Activated T-helper 17 cell treated with anti-CD3 and anti-CD28 coated beads, Interleukin-2, amount 50 U/mL, for 72 hours (primary cell): ENCODE measurements at places on chromosomes 7 and 10. TPM values are rescaled to one million over a fixed set of nuclear protein-coding genes. Genes with fewer than 3 reads are reported as not detected.

DNA sequence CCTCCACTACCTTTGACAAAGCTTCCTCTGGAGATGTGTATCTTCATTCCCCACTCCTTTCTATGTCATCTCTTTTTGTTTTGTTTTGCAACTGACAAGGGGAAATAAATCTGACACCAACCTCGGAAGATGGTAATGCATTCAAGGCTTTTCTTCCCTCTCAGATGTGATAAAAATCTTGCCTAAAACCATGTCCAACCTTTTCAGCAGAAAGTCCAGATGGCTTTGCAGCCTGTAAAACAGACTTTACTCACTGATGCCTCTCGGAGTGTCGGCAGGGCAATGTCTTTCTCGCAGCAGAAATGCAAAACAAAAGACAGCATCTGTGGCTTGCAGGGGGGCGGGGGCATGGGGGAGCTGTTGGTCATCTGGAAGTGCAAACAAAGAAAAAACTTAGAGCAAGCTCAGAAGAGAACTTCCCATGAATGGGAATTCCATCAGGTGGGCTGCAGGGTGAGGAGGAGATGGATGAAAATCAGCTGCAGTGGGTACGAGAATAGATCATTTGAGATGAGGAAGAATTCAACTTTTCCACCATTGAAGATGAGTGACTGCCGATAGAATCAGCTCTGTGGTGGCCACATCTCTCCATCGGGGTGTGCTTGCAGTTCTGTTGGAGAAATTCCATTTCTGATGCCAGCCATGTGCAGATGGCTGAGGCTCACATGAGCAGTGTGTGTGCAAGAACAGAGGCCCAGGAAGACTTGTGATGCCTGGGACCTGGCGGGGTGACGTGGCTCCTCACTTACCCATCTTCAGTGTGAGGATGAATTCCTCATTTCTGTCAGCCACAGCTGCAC is 237.7 kb downstream of the WDR37 start:
- no peak for ATAC-seq

- ATAC-seq, result no peak
Observed at GRCh38 chr10:12617191-12618175, 268.1 kb downstream of the CAMK1D start.

CEP41 gene
- total RNA-seq, result 8.3 TPM

PCBD1 gene
- total RNA-seq, result 47.4 TPM

GRCh38 chr7:73718438-73718881 is 1.0 kb downstream of the STX1A start:
- ATAC-seq, result peak; percentile 5

DNA sequence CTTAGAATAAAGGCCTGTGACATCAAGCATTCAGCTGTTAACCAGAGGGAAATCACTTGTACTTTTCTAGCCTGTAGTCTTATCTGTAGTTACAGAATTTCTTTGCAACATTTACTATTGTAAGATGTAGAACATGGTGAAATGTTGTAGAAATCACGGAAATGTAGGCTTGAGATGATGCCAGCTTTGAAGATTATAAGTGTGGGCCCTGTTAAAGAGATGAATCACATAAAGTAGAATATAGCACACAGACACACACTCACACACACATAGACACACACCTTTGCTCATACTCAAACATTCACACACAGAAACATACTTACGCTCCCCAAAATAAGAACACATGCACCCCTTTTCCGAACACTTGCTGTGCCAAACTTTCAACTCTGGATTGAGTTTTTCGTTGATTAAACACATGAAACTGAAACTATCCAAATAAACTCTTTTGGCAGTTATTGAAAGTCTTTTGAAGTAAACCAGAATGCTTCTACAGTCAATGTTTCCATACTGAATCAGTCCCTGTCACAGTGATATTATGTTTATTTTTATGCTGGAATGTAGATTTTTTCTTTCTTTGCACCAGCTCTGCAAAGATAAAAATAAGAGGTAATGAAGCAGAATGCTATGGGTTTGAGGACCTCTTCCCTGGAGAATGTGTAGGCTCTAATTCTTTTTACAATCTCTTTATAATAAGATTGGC is 230.3 kb upstream of the MEOX2 start:
- ATAC-seq, result no peak

- ATAC-seq, result no peak
Observed at GRCh38 chr10:60496181-60496580, 106.5 kb upstream of the ANK3 start.

OPN4 gene
- total RNA-seq, result not detected

- ATAC-seq, result no peak
Observed at GRCh38 chr10:112953174-112954159, 3.4 kb downstream of the TCF7L2 start.

DNA sequence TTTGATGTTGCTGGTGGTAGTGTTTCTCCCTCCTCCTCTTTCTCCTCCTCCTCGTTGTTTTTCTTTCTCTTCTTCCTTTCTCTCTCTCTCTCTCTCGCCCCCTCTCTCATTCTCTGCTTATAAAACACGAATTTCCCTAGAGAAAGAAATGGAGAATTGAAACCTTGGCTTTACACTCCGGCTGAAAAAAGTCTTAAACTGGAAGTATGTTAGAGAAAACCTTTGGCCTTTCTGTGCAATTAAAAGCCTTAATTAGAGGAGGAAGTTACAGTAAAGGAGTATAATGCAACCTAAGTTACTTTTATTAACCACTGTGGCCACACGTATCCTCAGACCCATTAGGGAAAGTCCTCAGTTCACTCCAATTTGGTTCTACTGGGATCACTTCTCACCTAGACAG is 501.7 kb upstream of the SORCS1 start:
- no peak for ATAC-seq

BUD31 gene
- total RNA-seq, result 138 TPM

GRCh38 chr10:102135956-102136526 is 3.2 kb downstream of the PPRC1 start:
- ATAC-seq, result no peak

SUN3 gene
- not detected for total RNA-seq

OR2A12 gene
- total RNA-seq, result not detected

DNA sequence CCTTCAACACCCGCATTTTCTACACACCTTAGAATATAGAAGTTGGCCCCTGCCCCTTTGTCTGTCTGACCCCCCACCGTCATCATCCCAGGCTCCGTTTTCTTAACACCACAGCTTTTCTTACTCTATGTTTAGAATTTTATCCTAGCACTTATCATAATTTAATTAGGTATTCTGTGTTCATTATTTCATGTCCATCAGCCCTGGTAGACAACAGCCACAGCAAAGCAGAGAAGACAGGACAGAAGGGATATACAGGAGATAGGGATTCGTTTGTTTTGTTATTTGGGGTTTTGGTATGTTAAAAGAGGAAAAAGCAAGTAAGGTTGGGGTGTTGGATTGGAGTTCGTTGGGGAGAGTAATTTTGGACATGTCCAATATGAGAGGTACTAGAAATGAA is 48.8 kb downstream of the ITGA8 start:
- ATAC-seq, result no peak

GRCh38 chr10:5697342-5697741 is 12.7 kb downstream of the TASOR2 start:
- ATAC-seq, result no peak

- no peak for ATAC-seq
Observed at GRCh38 chr10:11691319-11691755, 50.8 kb upstream of the ECHDC3 start.

AKR1C4 gene
- total RNA-seq, result not detected

GRCh38 chr7:117582219-117582704 is 102.4 kb downstream of the CFTR start:
- no peak for ATAC-seq

TUBAL3 gene
- not detected for total RNA-seq

DNA sequence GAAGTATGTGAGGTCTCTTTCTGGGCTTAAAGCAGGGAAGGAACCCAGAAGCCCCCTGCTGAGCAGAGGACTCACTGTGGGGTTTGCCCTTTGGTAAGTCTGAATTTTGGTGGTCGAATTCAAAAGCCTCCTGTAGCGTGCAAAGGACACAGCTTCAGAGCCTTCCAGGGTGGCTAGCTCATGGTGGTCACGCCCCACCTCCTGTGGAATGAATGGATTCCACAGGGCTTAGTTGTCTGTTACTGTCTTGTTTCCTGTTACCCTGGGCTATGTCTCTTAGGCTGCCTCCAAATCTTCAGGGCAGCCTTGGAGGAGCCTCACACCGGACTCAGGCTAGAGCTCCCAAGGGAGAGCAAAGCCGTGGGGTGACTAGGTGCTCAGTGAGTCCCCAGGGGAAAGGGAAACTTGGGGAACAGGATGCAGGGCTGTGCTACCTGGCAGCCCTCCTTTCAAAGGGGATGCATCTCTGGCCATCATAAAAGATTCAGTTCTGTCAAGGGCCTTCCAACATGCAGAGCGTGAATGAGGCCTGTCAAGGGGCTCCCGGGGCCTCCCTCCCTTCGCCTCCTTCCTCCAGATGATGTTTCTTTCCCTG is 211.7 kb downstream of the CCSER2 start:
- ATAC-seq, result peak; percentile 24

LRIT1 gene
- total RNA-seq, result not detected

- ATAC-seq, result no peak
Observed at GRCh38 chr7:41659539-41659938, 43.4 kb downstream of the INHBA start.

GRCh38 chr7:28976022-28976421 is 17.9 kb upstream of the TRIL start:
- ATAC-seq, result no peak

STK31 gene
- total RNA-seq, result 0.19 TPM

DNA sequence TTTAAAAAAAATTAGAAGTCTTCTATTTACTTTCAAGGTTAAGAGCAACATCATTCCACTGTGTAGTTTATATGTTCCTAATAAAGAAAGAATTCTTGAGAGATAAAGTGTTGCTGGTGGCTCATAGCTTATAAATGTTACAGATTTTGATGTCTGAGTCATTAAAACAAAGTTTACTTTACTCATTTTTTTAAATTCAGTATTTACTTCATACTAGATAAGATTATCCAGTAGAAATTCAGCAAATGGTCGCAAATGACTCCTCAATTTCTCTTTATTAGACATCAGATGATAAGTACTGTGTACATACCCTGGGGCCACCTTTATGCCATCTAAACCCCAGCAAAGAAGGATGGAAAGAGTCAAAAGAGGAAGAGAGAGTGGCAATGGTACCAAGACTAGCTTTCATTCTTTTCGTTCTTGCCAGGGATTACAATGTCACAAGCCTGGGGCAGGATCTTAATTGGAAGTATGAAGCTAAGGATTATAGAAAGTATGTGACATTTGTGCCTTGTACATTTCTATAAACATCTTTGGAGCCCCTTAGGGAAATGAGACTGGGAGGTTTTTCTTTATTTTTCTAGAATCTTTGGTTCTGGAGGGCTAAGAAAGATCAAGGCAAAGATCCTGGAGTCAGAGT is 206.1 kb downstream of the CHRM2 start:
- ATAC-seq, result no peak

GRCh38 chr10:56920601-56921261 is 559.7 kb upstream of the ZWINT start:
- ATAC-seq, result no peak

AEBP1 gene
- total RNA-seq, result 5.3 TPM

CPA2 gene
- 0.56 TPM for total RNA-seq

- no peak for ATAC-seq
Observed at GRCh38 chr7:44136731-44137130, 4.4 kb downstream of the MYL7 start.

FAM180A gene
- not detected for total RNA-seq

JAZF1 gene
- 5.7 TPM for total RNA-seq

- no peak for ATAC-seq
Observed at GRCh38 chr10:72622271-72622670, 3.6 kb downstream of the MICU1 start.

RPEL1 gene
- not detected for total RNA-seq

UNCX gene
- total RNA-seq, result not detected

DNA sequence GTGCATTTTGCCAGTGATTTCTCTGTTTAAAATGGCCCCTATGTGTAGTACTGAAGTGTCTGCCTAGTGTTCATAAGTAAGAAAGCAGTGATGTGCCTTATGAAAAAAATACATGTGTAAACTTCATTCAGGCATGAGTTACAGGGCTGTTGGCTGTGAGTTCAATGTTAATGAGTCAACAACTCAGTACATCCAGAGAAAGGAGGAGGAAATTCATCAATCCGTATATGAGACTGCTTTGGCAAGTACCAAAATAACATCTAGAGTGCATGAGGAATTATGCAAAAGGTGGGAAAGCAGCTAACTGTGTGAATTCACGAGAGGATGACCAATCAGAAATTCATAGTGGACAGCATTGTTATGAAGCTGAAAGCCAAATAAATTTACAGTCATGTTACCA is 255.6 kb downstream of the ZEB1 start:
- no peak for ATAC-seq

PNLIPRP1 gene
- total RNA-seq, result not detected

GRCh38 chr10:29630205-29631048 is 4.3 kb downstream of the SVIL start:
- no peak for ATAC-seq

PALD1 gene
- 0.17 TPM for total RNA-seq

ASZ1 gene
- not detected for total RNA-seq

CHCHD2 gene
- 498 TPM for total RNA-seq

NYAP1 gene
- total RNA-seq, result 0.15 TPM

RAB18 gene
- 56.6 TPM for total RNA-seq

DNA sequence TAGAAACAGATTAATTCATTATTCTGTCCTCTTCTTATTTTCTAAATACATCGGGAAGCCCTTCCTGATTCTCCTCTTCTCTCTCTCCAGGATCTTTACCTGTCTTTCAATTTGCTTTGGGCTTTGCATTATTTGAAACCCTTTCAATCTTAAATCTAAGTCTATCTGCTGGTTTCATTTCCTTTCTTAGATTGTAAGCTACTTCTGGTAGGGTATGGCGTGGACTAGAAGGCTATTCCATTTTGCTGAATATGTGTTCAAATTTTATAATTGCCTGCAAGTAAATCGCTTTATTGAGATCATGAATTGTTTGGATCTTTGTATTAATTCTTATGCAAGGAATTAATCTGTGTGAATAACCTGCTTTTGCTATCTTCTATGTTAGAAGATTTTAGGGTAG is 11.1 kb downstream of the STAM start:
- no peak for ATAC-seq

DNA sequence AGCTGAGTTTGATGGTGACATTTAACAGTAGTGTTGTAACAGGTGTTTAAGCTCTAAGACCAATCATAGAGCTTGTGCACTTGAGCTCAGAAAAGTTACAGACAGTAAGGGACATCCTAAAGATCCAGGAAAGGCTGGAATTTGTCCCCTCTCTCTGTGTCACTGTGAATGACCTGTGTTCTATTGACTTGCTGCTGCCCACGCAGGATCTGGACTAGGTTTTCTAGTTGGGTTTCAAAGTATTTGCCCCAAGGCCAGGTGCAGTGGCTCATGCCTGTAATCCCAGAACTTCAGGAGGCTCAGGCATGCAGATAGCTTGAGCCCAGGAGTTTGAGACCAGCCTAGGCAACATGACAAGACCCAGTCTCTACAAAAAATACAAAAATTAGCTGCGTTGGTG is 17.1 kb downstream of the AOC1 start:
- ATAC-seq, result no peak

GRCh38 chr10:5443429-5443828 is 31.1 kb downstream of the NET1 start:
- ATAC-seq, result peak; percentile 71

TAS2R41 gene
- not detected for total RNA-seq

GRCh38 chr7:148153616-148154284 is 436.8 kb upstream of the C7orf33 start:
- ATAC-seq, result no peak

- no peak for ATAC-seq
Observed at GRCh38 chr10:100983868-100984671, 3.2 kb downstream of the MRPL43 start.

GRCh38 chr7:137020351-137020750 is 151.9 kb downstream of the CHRM2 start:
- ATAC-seq, result no peak

GRCh38 chr7:158614700-158615099 is 27.1 kb upstream of the PTPRN2 start:
- peak; percentile 59 for ATAC-seq
